ENCODE measurements at places on chromosomes 4 and X.

DNA sequence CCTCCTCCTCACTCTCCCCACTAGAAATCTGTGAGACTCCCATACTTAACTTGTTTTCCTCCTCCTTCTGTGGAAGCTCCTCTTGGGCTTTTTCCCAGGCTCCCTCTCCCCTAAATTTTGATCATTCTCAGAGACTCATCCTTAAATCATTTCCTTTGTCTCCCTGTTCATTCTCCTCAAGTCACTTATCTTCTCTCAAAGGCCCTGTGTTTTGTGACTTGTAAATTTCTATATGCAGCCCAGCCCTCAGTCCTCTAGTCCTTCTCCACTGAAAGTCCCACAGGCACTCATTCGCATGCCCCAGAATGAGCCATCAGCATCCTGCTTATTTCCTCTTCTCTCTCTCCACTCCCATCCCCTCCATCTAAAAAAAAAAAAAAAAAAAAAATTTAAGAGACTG, 171.8 kb downstream of the SOWAHB start:
- DNase-seq = no peak

- DNase-seq = no peak
These were observed 109.5 kb upstream of the MYOZ2 start for GRCh38 chr4:119025916-119026661.

- DNase-seq = no peak
These were observed 10.8 kb downstream of the PSAPL1 start for GRCh38 chr4:7423801-7424552.

DNA sequence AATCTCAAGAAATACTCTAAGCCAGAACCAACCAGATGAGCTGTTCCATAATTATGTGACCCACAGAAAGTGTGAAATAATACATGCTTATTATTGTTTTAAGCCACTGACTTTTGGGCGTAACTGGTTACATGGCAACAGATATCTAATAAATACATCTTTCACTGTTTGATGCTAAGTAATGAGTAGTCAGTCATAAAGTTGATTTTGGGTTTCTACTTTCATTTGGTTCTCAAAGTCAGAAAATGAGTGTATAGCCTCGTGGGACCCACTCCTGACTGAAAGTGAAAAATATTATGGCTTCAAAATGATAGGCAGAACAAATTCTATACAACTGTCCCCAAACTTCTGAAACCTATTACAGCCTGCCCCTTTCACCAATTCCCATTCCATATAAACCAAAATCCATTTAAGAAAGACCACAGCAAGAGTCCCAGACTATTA, 88.0 kb upstream of the CBR4 start:
- no peak for DNase-seq

DNA sequence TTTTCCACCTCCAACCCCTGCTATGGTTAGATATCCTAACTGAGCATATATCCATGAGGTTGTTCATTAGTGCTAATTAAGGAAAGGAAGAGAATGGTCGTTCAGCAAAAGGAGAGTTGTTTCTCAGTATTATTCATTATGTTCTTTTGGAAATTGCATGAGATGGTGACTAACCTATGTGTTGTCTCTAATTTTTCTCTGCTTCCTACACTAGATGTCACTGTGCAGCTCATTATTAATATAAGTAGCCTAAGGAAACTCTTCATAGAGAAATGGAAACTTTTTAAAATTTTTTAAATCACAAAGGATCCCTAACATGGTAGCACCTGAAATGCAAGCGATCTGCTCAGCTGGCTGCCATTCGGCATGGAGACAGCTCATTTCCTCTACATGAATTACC, 67.7 kb upstream of the FAM9A start:
- no peak for DNase-seq

GRCh38 chr4:123102897-123103471, 180.6 kb upstream of the NUDT6 start:
- no peak for DNase-seq

- DNase-seq = no peak
These were observed 150.3 kb downstream of the RELL1 start for GRCh38 chr4:37535872-37536271.

DNA sequence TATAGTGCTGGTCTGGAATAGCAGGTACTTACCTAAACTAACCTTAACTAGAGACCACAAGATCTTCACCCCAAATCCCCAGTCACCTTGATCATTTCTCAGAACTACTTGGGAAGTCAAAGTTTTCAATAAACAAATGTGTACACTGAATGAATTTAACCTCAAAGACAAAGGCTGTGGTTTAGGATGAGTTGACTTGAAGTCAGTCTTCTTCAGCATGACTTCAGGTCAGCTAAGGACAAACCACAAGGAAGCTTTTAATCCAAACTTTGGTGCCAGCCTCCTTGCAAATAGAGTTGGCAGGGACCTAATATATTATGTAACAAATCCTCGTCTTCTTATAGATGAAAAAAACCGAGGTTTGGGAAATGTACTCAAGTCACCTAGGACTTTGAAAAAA, 21.2 kb upstream of the VCX2 start:
- no peak for DNase-seq

GRCh38 chr4:81069706-81070331, 39.3 kb downstream of the BMP3 start:
- DNase-seq = peak; percentile 24

DNA sequence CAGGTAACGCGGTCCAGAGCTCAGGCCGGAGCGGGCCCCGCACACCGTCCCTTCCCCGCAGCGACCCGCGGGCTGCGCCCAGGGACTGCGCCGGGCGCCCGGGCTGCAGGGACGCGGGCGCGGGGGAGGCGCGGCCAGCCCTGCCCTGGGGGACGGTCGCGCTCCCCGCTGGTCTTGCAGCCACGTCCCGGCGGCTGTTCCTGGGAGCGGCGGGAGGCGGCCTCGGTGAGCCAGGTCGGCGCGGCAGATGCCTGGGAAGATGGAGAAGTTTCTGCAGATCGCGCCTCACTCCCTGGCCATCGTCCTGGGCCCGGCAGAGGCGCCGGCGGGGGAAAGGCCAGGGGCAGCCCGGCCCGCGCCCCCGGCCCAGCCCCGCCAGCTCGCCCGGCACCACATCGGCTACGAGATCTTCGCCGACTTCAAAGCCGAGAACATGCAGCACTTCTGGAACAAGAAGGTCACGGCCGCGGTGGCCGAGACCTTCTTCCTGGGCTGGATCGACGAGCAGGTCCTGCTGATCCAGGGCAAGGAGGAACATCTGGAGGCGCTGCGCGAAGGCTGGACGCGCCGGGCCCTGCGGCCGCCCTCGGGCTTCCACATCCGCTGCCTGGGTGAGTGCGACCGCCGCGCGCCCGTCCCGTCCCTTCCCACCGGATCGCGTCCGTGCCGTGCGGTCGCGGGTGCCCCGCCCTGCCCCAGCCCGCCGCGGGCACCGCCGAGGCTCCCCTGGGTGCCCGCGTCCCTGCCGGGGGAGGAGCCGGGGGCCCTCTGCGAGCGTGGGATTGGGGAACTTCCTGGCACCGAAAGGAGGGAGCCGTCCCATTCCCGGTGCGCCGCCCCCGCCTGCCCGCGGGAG, 107.4 kb upstream of the STOX2 start:
- DNase-seq = no peak

Data from stimulated activated CD4-positive, alpha-beta T cell treated with anti-CD3 and anti-CD28 coated beads, Interleukin-4, amount 100 ng/mL, for 1 hour (primary cell).